ENCODE measurements at places on chromosomes 3 and 15. TPM values are rescaled to one million over a fixed set of nuclear protein-coding genes. Genes with fewer than 3 reads are reported as not detected.

Gene LRRIQ4
- total RNA-seq = not detected

Gene AADAC
- 0.14 TPM for total RNA-seq

Gene POC1A
- 1.7 TPM for total RNA-seq

- no peak for DNase-seq
Observed at GRCh38 chr3:73207946-73208440, 146.5 kb downstream of the EBLN2 start.
